ENCODE measurements at places on chromosomes 11 and 22.

DNA sequence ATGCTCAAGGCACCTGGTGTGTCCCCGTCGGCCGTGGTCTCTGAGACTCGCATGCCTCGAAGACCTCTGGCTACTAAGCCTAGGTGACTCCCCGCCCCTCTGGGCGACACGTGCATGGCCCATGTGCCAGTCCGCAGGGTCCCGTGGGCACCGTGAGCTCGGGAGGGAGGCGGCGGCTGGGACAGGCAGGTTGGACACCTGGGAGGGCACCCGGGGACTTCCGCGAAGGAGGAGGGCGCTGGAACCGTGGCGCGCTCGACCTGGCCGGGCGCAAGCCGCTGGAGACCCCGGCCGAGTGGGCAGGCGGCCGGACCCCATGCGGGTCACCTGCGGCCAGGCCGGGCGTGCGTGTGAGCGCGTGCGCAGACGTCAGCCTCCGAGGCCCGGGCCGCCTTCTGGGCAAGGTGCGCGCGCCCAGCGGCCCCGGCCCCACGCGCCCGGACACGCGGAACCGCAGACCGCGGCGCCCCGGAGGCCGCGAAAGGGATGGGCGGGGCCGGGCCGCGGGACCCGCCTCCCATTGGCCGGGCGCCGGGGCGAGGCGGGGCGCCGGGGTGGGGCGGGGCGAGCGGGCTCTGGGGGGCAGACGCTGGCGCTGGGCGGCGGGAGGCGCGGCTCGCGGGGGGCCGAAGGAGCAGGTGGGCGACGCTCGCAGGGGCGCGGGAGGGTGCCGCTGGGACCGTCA is 579 bp upstream of the RASD2 start:
- peak; percentile 68 for DNase-seq
- H3K27me3 ChIP-seq: peaks cover 32% of the 10 kb centered on the region
- H3K4me3 ChIP-seq: peak overlapping the region; percentile 78
- H3K27ac ChIP-seq: no peak overlapping the region
- no peaks in the 10 kb centered on the region for H3K36me3 ChIP-seq
- peaks cover 5% of the 10 kb centered on the region for H3K4me1 ChIP-seq

DNA sequence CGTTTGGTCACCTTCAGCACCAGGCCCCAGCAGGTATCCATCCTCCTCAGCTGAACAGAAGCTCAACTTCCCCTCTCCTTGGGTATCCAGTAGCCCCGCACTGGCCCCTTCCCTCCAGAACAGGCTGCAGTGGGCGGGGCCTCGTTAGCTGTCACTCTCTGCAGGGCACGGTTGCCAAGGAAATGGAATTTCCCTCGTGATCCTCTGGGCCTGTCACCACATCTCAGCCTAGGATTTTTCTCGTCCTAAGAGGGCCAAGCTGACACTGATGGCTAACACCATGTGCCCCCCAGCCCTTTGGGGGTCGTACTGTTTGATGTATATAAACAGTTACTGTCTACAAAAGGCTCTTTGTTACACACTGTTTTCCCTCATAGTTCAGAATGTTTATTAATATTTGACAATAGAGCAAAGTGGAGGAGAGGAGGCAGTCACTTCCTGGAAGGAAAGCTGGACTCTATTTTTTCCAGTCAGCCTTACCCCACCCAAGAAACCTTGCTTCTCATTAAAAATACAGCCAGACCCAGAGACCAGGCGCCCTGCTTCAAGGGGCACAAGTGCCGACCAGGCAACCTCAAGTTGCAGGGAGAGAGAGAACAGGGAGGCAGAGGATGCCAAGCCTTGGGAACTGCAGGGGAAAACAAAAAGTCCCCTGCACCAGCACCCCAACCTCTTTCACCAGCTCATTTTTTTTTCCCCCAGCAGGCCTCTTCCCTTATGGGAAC is 44.5 kb downstream of the FEZ1 start:
- H3K4me3 ChIP-seq: no peak overlapping the region
- no peaks in the 10 kb centered on the region for H3K4me1 ChIP-seq
- DNase-seq: peak; percentile 7
- H3K27ac ChIP-seq: no peak overlapping the region

GRCh38 chr22:42834177-42834949 is 22.7 kb downstream of the ARFGAP3 start:
- peaks cover under 1% of the 10 kb centered on the region for H3K4me1 ChIP-seq
- peaks cover 4% of the 10 kb centered on the region for H3K36me3 ChIP-seq
- H3K27me3 ChIP-seq: no peaks in the 10 kb centered on the region
- H3K4me3 ChIP-seq: no peak overlapping the region

DNA sequence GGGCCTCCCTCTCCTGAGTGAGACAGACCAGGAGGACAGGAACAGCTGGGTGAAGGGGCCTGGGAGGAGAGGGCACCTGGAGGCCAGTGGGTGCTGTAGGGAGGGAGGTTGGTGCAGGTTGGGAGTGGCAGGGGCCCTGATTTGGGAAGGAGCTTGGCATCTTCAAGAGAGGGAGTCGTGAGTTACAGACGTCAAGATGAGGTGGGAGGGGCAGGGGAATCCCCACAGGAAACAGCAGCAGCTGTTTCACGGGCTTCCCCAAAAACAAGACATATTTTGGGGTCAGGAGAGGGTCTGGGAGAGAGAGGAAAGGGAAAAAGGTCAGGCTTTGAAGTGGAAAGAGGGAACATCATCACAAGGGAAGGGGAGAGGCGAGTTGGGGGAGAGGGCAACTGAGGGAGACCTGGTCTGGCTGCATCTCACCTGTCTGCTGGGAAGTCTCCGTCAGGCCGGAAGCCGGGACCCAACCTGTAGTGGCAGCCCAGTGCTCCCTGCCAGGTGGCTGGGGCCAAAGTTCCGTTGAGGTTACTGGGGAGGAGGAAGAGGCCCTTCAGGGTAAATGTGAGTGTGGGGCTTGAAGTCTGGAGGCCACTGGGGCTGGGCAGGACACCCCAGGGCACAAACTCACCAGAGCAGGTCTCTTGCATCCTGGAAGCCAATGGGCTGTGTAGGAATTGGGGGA is 4.4 kb downstream of the NAALADL1 start:
- H3K27me3 ChIP-seq: no peaks in the 10 kb centered on the region
- H3K4me3 ChIP-seq: peak overlapping the region; percentile 60
- peaks cover 19% of the 10 kb centered on the region for H3K4me1 ChIP-seq
- peak; percentile 26 for DNase-seq
- peak overlapping the region; percentile 47 for H3K27ac ChIP-seq

DNA sequence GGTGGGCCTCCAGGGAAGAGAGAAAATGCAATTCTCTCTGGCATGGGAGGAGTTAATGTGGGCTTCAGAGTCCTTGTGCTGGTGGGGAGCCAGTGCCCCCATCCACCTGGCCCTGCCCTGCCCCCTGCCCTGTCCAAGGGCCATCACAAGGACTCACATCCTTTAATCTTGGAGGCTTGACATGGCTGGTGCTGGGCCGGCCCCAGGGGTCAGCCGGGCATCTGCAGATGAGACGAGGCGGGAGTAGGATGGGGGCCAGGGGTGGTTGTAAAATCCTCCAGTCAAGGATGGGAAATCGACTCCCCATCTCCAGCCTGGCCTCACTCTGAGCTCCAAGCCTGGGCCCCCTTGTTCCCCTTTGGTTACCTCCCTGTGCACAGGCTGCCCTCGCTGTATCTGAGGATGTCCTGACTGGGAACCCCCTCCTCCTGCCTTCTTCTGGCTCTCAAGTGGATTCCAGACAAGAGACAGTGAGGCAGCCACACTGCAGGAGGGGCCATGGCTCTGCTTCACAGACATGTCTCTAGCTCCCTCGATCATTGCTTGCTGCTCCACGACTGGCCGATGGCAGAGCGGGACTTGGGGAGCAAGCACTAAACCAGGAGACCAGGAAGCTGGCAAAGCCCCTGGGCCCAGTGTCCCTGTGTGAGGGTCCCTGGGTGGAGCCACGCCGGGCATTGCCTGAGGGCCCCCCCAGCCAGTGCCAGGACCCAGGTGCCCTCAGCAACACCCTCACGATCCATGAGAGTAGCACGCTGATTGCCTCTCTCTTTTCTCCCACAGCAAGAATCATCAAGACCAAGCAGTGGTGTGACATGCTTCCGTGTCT is 1120.5 kb downstream of the BRD1 start:
- DNase-seq: no peak
- H3K36me3 ChIP-seq: no peaks in the 10 kb centered on the region
- H3K27me3 ChIP-seq: no peaks in the 10 kb centered on the region

- no peaks in the 10 kb centered on the region for H3K36me3 ChIP-seq
- DNase-seq: no peak
- H3K27me3 ChIP-seq: peaks cover 5% of the 10 kb centered on the region
- no peak overlapping the region for H3K27ac ChIP-seq
- H3K4me1 ChIP-seq: no peaks in the 10 kb centered on the region
- no peak overlapping the region for H3K4me3 ChIP-seq
Observed at GRCh38 chr22:27540656-27541396, 260.7 kb downstream of the MN1 start.

- no peak overlapping the region for H3K27ac ChIP-seq
- no peak overlapping the region for H3K4me3 ChIP-seq
- no peak for DNase-seq
Observed at GRCh38 chr22:29359469-29359868, 28.9 kb downstream of the AP1B1 start.

- no peak for DNase-seq
- peaks cover 11% of the 10 kb centered on the region for H3K4me1 ChIP-seq
- no peak overlapping the region for H3K27ac ChIP-seq
- no peaks in the 10 kb centered on the region for H3K27me3 ChIP-seq
- H3K4me3 ChIP-seq: no peak overlapping the region
- peaks cover 3% of the 10 kb centered on the region for H3K36me3 ChIP-seq
Observed at GRCh38 chr11:87076260-87076783, 38.6 kb downstream of the TMEM135 start.

- no peak for DNase-seq
- H3K4me3 ChIP-seq: no peak overlapping the region
- peaks cover 24% of the 10 kb centered on the region for H3K27me3 ChIP-seq
- H3K27ac ChIP-seq: no peak overlapping the region
- no peaks in the 10 kb centered on the region for H3K4me1 ChIP-seq
Observed at GRCh38 chr11:11605181-11605580, 16.6 kb downstream of the GALNT18 start.

GRCh38 chr11:69948256-69949141 is 129.3 kb upstream of the FGF3 start:
- H3K27me3 ChIP-seq: no peaks in the 10 kb centered on the region
- H3K4me1 ChIP-seq: no peaks in the 10 kb centered on the region
- H3K4me3 ChIP-seq: no peak overlapping the region
- H3K27ac ChIP-seq: no peak overlapping the region

GRCh38 chr22:46165977-46166376 is 15.7 kb downstream of the PPARA start:
- no peak overlapping the region for H3K4me3 ChIP-seq
- H3K27ac ChIP-seq: no peak overlapping the region
- no peaks in the 10 kb centered on the region for H3K36me3 ChIP-seq
- no peaks in the 10 kb centered on the region for H3K27me3 ChIP-seq

DNA sequence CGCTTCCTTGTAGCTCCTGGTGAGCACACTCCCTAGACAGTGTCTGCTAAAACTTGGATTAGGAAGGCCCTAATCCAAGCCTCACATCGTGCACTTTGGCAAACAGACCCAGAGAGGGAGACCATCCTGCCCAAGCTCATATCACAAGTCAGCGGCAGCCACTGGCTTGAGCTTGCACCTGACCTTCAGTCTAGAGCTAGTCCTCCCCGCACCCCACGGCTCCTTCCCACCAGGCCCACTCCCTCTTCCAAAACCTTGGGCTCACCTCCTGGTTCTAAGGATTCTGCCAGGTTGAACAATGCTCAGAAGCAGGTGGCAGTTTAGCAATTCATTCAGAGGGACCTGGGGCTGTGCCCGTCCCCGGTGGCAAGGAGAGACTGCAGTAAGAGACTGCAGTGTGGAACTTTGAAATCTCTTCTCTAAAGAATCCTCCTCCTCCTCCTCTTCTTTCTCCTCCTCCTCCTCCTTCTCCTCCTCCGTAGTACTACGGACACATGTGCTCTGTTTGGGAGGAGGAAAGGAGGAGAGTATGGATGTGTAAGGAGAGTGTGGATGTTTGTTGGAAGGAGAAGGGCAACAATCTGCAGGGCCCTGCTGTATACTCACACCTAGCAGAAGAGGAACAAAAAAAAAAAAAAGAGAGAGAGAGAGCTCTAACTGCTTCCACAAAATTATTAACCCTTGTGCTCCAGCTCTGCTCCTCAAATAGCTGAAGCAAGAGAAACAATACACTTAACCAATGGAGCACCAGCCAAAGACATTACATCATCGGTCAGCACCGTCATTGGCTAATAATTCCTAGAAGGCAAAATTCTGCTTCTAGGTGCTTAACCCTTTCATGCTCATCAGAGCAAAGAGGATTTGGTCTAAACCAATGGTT is 6.0 kb downstream of the SYN3 start:
- H3K27me3 ChIP-seq: peaks cover 54% of the 10 kb centered on the region
- H3K4me3 ChIP-seq: no peak overlapping the region
- DNase-seq: no peak

GRCh38 chr22:49067504-49067903 is 760.2 kb downstream of the BRD1 start:
- no peaks in the 10 kb centered on the region for H3K4me1 ChIP-seq
- no peak for DNase-seq
- no peak overlapping the region for H3K27ac ChIP-seq
- H3K4me3 ChIP-seq: no peak overlapping the region
- H3K36me3 ChIP-seq: no peaks in the 10 kb centered on the region

DNA sequence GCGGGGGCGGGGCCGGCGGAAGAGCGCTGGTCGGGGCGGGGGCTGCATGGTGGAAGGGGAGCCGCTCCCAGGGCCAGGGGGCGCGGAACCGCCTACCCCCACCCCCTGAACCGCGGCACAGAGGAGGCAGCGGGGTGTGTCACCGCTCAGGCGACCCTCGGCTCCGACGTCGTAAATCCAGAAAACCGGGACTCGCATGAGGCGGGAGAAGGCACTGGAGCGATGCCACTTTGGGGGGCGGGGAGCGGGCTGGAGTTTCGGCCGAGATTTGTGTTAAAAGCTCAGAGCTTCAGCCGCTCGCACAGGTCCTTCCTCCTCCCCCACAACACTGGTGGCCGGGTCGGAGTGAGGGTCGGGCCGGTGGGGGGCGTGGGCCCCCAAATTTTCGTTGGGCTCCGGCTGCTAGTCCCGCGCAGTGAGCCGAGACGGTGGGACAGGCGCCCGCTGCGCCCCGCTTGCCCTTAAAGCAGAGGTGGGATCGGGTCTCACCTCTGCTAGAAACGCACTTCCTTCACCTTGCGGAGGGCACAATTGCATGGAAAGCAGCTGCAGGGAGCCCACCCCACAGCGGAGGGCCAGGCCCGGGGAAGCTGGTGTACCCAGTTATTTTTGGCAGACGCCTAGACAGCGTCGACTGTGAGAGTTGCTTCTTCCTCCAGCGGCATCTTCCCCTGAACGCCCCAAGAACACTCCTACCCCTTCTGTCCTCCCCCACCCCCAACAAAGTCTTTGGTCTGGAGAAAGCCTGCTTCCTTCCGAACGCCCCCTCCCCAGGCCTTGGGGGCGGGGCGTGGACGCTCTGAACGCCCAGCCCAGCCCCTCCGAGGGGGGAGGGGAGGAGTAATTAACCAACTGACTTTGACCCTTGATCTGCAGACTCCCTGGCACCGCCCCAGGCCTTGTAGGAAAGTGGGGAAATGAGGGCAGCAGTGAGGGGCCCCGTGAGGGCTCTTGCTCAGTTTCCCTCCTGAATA is 1.1 kb downstream of the OVOL1 start:
- H3K4me1 ChIP-seq: peaks cover 19% of the 10 kb centered on the region
- no peaks in the 10 kb centered on the region for H3K36me3 ChIP-seq
